SHP77 treated with DMSO at 0.1 percent for 48 hours (cell line): ENCODE measurements at places on chromosomes 11 and 22.

DNA sequence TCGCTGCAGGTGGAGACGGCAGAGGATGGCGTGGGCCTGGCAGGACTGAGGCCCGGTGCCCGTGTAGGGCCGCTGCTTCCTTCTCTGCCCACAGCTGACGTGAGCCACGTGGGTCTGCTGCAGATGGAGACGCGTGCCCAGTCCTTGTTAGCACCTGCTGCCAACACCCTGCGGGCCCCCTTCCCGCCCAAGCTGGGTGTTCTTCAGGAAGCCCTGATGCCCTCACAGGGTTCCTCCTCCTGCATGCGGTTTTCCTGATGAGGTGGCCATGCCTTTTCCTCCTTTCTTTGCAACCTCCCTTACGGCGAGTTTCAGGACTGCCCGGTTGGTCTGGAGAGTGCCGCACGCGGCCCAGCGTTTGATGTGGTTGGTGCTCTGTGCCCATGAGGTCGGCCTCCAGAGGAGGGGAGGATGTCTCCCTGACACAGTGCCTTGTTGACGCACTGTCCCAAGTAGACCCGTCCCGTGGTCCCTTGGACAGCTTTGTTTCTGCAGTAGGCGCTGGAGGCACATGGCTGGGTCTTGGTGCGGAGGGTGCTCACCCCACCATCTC is 44.7 kb downstream of the AP2A2 start:
- DNase-seq: no peak

GRCh38 chr11:27215471-27216269 is 147.3 kb downstream of the CCDC34 start:
- no peak for DNase-seq

DNA sequence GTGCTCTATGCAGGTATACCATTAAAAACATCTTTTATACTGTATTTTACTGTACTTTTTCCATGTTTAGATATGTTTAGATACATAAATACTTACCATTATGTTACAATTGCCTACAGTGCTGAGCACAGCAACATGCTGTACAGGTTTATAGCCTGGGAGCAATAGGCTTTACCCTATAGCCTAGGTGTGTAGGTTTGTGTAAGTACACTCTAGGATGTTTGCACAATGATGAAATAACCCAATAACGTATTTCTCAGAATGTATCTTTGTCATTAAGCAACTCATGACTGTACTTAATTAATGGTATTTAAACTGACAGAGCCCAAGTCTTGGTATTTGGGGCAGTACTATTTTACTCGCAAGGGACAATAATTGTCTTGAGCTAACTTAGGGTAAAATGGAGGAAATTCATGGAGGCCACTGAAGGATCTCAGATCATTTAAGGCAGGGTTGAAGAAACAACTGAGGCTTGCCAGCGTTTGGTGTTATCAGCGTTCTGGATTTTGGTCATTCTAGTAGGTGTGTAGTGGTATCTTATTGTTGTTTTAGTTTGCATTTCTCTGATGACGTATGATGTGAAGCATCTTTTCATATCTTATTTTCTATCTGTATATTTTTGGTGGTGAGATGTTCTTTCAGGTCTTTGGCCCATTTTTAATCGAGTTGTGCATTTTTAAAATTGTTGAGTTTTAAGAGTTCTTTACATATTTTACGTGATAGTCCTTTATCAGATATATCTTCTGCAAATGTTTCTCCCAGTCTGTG is 42.4 kb downstream of the ADAMTS15 start:
- no peak for DNase-seq

- DNase-seq: no peak
Measured at GRCh38 chr22:40330615-40331014, 15.7 kb upstream of the ADSL start.

GRCh38 chr11:65150509-65151299 is 16.4 kb upstream of the SYVN1 start:
- DNase-seq: peak; percentile 65

DNA sequence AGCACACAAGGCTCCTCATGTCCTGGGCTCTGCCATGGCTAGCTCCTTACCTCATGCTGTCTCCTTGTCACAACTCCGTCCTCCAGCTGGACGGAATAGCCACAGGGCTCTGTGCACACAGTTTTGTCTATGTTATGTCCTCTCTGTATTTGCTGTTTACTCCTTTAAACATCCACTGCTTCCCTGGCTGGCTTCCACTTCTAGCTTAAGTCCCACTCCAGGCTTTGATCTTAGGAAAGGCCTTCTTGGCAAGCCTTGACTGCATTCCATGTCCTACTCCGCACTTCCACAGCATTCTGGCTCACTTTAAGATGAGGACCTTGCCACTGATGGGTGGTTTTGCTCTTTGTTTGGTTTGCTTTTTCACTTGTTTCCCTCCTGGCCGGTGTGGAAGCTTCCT is 22.9 kb upstream of the ROBO3 start:
- no peak for DNase-seq

DNA sequence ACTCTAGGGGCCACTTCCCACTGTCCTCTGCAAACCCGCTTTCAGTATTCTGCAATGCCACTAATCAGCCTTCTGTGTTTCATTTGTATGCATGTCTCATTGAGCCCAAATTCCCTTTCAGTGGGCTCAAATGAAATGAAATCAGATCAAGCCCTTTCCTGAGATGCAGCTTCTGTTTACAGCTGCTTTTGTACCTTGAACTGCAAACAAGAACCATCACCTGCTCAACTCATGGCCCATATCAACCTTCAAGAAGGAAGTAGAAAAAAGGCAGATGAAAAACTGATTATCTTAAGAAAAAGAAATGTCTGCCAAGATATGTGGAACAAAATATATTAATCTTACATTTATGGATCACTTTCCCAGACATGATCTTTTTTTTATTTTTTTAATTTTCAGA is 141.1 kb upstream of the ARHGAP42 start:
- no peak for DNase-seq

GRCh38 chr11:106785913-106786650 is 232.2 kb downstream of the GUCY1A2 start:
- DNase-seq: no peak

- DNase-seq: no peak
Measured at GRCh38 chr22:39184586-39185577, 32.4 kb upstream of the CBX7 start.

DNA sequence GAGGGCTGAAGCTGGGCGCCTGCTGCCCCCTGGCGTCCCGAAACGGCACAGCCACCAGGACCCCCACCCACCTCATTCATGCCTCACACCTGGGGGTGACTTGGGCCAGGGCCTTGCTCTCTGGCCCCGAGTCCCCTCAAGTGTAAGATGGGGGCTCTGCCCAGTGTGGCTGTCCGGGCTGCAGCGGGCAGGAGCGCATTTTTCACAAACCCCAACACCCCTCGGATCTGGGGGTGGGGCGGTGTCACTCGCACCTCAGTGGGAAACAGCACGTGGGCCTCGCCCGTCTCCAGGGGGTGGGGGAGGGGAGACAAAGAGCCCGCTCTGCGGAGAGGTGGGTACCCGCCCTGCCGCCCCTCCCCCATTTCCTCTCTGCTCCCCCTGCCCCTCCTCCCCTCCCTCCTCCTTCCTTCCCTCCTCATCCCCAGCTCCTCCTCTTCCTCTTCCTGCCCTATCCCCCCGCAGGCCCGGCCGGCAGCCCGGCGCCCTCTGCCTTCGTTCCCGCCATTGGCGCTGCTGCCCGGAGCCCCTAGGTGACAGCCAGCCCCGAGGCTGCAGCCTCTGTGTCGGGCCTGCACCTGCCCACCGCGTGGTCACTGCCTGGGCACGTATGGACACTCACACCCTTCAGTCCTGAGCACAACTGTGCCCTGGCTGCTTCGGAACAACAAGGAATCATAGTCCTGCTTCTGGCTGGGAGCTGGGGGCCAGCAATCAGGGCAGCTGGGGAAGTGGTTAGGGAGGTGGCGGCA is 6.8 kb upstream of the CDKN1C start:
- DNase-seq: no peak

DNA sequence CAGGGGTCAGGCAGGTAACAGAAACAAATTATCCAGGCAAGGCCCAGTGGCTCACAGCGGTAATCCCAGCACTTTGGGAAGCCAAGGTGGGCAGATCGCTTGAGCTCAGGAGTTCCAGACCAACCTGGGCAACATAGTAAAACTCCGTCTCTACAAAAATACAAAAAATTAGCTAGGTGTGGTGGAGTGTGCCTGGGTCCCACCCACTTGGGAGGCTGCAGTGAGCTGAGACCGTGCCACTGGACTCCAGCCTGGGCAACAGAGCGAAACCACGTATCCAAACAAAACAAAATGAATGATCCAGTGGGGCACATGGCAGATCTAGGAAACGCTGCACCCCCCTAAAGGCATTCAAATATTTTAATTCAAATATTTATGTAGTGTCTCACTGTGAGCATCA is 9.9 kb downstream of the NUMA1 start:
- no peak for DNase-seq

DNA sequence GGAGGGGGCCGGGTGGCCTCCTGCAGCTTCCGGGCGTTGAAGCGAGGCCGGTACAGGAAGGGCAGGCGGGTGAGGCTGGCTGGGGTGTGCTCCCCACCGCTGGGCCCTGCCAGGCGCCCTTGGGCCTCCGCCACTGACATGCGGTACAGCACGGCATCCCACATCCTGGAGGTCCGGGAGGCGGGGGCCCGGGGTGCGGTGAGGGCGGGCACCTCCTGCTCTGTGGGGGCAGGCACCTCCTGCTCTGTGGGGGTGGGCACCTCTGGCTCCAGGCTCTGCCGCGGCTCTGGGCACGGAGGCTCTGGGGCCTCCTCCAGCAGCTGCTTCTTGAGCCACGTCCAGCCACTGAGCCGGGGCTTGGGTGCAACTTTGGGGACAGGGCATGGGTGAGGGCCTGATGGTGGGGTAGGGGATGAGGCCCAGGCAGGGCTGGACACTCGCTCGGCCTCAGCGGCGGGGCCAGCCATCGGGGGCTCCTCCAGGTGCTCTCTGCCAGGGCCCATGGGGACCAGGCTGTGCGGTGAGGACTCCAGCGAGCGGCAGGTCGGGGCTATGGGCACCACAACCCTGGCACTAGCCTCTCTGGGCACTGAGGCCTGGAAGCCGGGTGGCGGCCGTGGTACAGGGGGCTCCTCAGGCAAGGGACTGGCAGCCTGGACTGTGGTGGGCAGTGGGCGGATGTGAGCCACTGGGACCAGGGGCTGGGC is 2.3 kb downstream of the PRR33 start:
- DNase-seq: no peak

DNA sequence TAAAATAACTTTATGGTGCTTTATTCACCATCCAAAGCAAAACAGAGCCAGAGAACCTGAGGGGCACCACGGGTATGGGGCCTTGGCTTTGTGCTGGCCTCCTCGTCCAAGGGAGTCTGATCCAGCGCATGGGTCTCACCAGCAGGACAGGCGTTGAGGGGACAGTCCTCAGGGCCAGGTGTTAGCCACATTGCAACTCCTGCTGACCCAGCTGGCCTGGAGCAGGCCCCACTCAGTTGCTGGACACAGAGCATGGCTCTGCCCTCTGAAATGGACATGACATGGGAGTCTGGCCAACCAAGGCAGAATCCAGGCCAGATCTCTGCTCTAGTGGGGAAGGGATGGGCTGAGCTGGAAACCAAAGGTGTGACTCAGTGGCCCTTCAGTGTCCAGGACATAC is 116.2 kb downstream of the RRAS2 start:
- DNase-seq: no peak

GRCh38 chr11:35073691-35074419 is 65.1 kb upstream of the CD44 start:
- DNase-seq: no peak

DNA sequence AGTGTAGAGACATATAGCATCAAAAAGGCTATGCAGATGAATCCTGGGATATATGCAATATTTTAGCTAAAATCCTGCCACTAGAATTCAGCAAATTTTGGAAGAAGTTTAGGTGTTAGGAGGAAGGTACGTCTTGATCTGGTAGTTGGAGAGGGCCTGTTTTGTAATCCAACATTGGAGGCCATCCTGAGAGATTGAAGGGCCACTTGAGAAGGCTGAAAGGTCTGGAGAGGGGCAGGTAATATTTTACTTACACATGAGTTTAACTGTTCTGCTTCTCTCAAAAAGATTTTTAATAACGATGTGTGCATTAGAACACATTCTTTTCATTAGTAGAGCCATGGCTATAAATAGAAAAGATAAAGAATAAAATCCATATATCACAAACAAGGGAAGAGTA is 422.1 kb downstream of the RAB38 start:
- DNase-seq: no peak

- no peak for DNase-seq
Measured at GRCh38 chr11:36738292-36738861, 140.3 kb upstream of the RAG2 start.

- DNase-seq: no peak
Measured at GRCh38 chr11:105696000-105696399, 86.1 kb downstream of the GRIA4 start.

- no peak for DNase-seq
Measured at GRCh38 chr11:125190566-125190965, 26.0 kb downstream of the PKNOX2 start.

DNA sequence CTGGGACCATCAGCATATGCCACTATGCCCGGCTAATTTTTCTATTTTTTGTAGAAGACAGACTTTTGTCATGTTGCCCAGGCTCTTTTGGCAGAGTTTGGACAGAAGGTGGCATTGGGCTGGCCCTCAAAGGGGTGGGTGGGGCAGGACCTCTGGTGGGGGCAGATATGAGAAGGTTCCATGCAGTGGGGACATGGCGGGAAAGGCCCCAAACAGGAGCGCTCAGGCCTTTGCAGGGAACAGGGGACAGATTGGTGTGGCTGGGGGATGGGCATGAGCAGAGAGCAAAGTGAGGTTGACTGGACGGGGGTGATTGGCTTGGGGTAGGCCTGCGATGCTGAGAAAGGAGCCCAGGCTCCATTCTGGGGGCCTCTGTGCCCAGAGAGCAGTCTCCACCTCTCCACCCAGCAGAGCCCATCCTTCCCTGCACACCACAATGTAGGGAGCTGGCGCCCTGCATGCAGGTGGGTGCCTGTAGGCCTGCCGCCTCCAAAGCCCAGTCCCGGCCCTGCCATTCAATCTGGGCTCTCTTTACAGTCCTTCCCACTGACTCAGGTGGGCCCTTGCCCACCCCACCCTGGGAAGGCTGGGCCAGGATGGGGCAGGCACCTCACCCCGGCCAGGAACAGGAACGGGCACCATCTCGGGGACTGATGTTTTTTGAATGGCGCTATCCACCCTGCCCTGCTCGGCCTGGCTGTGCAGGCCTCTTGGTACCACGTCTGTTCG is 98.7 kb downstream of the MORC2 start:
- DNase-seq: no peak

GRCh38 chr11:100739666-100740065 is 52.6 kb downstream of the ARHGAP42 start:
- DNase-seq: no peak

DNA sequence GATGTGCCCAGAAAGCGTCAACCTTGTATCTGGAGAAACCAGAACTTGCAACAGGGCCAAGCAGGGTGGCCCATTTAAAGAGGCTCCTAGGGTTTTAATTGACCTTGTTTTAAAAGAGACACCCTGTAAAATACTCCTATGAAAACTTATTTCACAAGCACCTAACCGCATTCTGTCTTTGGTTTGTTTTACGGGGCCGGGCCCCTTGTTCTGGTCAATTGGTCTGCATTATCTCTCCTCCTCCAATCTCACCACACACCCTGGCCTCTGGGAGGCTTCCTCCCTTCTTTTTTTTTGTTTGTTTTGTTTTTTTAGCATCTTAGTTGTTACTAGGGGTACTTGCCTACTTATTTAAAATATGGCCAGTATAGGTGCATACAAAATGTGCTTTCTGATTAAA is 4.7 kb downstream of the EHF start:
- no peak for DNase-seq
